ENCODE measurements at places on chromosomes 13 and 19.

DNA sequence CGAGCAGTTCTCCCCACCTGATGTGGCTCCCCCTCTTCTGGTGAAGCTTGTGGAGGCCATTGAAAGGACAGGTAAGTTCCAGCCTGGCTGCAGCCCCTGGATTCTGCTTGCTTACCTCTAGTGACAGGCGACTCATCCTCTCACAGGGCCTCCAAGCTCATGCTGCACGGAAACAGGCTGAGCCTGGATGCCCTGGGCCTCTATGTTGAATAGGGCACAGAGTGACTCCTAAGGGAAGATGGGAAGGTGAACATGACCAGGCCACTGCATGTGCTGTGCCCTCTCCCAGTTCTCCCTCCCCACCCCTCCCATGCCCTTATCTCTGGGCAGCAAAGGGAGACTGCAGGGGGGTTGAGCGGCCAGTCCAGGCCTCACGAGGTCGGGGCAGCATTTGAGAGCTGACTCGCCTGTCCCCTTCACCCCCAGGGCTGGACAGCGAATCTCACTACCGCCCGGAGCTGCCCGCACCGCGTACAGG is 7.6 kb downstream of the PIK3R2 start:
- no peak for DNase-seq

- no peak for DNase-seq
These were observed 468 bp upstream of the SERTM1 start for GRCh38 chr13:36673352-36673751.

DNA sequence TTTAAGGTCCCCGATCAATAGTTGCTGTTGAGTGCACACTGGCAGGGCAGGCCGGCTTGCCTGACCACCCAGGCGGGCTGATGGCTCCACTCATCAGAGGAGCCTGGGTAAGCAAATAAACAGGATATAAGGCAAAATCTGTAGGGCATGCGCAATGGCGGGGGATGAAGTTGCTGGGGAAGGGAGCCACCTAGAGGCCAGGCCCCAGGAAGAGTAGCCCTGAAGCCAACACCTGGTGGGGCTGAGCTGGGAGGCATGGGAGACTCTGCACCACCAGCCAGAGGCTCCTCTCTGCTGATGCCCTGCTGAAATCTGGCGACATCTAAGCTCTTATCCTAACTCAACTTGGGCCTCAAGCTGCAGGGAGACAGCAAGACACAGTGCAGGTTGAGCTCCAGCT is 324.3 kb downstream of the ZNF536 start:
- DNase-seq, result no peak

DNA sequence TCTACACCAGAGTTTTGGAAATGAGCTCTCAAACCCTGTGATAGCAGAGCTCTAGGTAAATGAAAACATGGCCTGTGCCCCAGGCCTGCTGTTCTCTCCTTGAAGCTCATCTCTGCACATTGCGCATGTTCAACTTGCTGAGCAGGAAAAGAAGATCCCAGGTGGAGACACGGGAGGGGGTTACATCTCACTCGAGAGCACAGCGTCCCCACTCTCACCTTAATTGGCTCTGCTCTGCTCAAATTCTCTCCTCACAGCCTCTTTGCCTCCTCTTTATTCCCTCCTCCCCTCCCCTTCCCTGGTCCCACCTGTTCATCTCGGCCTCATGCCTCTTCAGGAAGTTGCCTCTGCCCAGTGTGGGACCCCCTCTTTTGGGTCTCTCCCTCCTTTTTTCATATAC is 44.7 kb downstream of the RGCC start:
- no peak for DNase-seq

- no peak for DNase-seq
These were observed 1361.3 kb downstream of the PCDH9 start for GRCh38 chr13:65868884-65869283.

DNA sequence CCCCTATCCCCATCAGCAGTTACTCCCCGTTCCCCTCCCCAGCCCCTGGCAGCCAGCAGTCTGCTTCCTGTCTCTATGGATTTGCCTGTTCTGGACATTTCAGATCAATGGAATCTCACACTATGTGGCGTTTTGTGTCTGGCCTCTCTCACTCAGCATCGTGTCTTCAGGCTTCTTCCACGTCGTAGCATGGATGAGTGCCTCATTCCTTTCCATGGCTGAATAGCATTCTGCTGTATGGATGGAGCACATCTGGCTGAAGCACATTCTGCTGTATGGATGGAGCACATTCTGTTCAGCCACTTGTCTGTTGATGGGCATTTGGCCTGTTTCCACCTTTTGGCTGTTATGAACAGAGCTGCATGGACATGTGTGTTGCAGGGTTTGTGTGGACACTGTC is 29.5 kb downstream of the CRTC1 start:
- DNase-seq, result no peak

- no peak for DNase-seq
These were observed 62.7 kb upstream of the MYCBP2 start for GRCh38 chr13:77389625-77390000.

DNA sequence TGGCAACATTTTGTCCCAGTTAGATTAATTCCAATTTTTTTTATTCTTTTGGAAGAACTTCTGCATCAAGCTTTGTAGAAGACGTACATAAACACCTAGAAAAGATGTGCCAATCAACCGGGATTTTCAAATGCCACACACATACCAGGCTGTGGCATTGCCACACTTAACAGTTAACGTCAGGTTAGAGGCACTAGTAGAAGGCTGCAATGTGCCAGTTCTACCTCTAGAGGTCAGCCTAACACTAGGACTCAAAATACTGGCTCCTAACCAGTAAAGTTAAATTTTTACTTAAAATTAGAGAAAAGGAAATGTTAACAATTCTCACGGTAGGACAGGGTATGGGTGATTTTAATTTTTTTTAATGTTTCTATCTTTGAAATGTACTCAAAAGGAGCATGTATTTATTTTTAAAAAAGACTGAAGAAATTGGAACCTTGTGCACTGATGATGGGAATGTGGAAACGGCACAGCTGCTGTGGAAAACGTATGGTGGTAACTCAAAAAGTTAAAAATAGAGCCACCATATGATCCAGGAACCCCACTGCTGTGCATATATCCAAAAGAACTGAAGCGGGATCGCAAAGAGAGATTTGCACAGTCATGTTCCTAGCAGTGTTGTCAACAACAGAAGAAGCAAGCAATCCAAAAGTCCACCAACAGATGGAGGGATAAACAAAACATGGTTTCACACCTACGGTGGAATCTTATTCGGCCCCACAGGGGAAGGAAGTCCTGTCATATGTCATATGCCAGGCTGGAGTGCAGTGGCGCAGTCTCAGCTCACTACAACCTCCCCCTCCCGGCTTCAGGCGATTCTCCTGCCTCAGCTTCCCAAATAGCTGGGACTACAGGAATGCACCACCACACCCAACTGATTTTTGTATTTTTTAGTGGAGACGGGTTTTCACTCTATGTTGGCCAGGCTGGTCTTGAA is 30.3 kb downstream of the CRYL1 start:
- DNase-seq, result peak; percentile 57

GRCh38 chr13:113920606-113921286 is 53.1 kb downstream of the C13orf46 start:
- no peak for DNase-seq

GRCh38 chr19:51676566-51677083 is 16.5 kb upstream of the SPACA6 start:
- DNase-seq, result no peak

DNA sequence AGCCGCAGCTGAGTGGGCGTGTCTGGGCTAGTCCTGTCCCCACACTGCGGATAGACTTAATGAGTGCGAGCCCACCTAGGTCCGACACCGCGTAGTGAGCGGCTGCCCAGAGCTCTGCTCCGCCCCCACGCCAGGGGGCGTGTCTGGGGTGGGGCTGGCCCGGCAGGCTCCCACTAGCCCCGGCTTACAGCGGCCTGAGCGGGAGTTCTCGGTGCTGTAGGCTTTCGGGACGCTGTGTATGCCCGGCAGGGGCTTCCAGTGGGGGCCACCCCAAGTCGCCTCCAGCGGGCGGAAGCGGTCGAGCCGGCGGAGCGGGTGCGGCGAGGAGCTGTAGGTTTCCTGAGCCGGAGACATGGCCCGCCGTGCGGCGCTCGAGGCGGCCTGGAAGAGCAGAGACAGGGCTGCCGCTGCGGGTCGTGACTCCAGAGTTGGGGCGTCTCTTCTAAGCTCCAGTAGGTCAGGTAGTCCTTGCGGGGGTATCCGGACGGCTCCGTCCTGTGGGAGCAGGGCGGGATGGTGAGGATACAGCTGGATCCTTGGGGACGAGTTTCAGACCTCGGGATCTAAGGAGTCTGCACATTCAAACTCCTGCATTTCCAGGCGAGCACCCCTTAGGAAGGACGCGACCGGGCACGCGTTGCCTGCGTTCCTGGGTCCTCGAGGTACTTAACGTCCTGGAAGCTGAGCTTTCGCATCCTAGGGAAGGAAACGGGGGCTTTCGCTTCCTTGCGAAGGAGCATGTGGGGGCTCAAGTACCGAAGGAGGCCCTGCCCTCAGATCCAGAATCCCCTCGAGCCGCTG is 1.2 kb downstream of the CGB7 start:
- DNase-seq, result peak; percentile 53

DNA sequence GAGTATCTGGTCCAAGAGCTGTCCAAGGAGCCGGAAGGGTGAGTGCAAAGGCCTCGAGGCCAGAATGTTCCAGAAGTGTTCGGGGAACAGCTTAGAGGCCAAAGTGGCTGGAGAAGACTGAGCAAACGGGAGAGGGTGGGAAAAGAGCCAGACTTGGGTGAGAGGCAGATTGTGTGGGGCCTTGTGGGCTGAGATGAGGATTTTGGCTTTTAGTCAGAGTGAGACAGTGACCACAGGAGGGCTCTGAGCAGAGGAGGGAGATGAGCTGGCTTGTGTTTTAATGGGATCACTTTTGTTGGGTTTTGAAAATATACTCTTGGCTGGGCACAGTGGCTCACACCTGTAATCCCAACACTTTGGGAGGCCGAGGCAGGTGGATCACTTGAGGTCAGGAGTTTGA is 5.6 kb downstream of the NANOS2 start:
- DNase-seq, result no peak

DNA sequence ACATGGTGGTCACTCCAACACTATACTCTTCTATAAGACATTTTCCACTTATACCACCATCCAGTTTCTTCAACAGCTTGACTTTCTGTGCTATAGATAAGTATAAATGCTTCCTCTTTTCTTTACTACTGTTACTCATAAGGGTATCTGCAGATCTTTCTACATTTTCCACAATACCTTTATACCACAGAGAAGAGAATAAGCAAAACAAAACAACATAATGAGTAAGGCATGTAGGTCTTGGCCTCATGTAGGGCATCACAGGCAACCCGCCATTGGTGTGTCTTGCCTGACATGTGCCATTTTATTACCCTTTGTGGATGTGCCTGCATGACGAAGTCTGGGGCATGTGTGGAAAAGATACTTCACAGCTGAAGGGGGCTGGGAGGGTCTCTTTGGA is 265.3 kb upstream of the STARD13 start:
- DNase-seq, result no peak

GRCh38 chr13:21825801-21826200 is 154.9 kb downstream of the FGF9 start:
- no peak for DNase-seq

GRCh38 chr19:29680447-29680846 is 15.2 kb downstream of the PLEKHF1 start:
- DNase-seq, result peak; percentile 75

- DNase-seq, result no peak
These were observed 204.4 kb downstream of the LACC1 start for GRCh38 chr13:44084146-44084545.

- DNase-seq, result no peak
These were observed 27.1 kb upstream of the DOCK9 start for GRCh38 chr13:99004978-99005377.

DNA sequence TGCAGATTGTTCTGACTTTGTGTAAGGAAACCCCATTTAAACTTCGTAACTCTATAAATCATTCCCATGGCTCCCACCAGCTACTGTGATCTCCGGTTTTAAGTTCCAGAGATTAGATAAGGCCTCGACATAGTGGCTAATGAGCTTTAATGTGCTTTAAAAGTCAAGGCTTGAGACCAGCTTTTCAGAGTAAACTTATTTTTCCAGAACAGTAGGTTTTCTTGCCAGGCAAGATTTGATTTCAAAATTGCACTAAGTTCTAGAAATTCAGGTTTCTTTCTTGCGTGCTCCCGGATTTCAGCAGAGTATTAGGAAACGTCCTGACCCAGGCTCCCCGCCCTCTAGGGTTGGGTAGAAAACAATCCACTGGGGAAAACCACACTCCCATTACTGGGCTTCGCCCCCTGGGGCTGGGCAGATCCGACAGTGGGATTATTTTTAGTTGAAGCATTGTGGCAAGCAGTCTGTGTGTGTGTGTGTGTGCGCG is 43.3 kb downstream of the CRYL1 start:
- no peak for DNase-seq

DNA sequence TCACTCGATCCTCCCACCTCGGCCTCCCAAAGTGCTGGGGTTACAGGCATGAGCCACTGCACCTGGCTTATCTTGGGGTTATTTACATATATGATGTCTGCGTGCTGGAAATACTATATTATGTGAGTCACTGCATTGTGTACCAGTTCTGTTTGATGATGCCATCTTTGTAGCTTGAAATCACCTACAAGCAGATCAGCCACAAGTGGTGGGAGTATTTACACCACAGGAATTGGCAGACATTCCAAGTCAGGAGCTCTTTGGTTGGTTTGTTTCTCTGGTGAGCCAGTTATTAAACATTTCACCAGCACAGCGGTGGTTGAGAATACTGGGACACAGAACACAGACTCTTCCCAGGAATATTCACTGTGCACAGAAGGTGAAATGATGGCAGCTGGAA is 4.5 kb upstream of the TIMM44 start:
- no peak for DNase-seq

DNA sequence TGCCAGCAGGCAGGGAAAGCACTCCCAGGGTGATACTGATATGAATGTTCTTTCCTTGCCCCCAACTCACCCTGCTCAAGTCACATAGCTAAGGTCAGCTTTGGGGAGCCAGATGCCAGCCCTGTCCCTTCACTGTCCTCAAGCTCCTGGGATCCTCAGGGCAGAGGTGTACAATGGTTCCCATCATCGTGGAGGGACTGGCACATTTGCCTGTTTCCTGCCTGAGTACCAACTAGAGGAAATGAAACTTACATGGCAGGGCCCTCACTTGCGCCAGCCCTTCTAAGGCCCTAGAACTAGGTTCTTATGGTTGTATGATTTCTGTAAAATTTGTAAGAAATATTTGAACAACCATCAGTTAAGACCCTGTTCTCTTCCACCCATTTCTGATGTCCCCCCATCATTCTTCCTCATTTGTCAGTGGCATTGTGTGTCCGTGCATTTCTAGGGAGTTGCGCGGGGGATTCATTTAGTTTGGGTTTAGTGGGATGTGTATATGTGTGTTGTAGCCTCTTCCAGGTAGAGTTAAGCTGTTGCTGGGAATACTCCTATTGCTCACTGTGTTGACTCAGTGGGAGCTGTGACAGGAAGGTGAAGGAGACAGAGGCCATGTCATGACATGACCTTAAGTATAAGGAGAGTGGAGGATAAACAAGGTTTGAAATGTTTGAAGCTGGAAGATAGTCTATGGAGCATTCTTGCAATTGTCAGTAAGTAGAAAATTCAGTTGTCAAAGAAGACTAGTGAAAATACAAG is 41.3 kb upstream of the RCBTB2 start:
- DNase-seq, result no peak
